ENCODE measurements at places on chromosomes 11 and 22.

GRCh38 chr11:85737738-85738137 lies 51.7 kb upstream of the CCDC89 start:
- no peak for DNase-seq

GRCh38 chr11:57480409-57481137 lies 20.2 kb downstream of the RTN4RL2 start:
- DNase-seq: peak; percentile 51

GRCh38 chr11:2724653-2725367 lies 25.0 kb upstream of the KCNQ1OT1 start:
- peak; percentile 74 for DNase-seq

GRCh38 chr22:40855071-40855978 lies 1.1 kb downstream of the ST13 start:
- peak; percentile 64 for DNase-seq

- no peak for DNase-seq
Observed at GRCh38 chr11:42054351-42054900, 595.0 kb upstream of the LRRC4C start.

DNA sequence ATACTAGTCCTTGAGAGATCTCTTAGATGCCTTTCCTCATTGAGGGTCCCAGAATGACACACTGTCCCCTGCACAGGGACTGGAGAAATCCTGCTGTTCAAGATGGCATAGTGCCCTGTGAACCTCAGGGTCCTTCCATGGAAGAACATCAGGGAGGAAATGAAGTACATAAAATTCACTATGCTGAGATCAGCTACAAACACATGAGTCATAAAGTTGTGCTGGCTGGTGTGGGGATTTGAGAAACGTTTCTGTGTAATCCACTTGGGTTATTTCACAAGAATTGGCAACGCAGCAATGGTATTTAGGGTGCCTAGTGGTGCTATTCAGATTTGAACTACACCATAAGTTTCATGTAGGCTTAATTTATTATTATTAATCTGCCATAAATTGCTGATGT lies 174.4 kb downstream of the MAML2 start:
- peak; percentile 97 for DNase-seq

DNA sequence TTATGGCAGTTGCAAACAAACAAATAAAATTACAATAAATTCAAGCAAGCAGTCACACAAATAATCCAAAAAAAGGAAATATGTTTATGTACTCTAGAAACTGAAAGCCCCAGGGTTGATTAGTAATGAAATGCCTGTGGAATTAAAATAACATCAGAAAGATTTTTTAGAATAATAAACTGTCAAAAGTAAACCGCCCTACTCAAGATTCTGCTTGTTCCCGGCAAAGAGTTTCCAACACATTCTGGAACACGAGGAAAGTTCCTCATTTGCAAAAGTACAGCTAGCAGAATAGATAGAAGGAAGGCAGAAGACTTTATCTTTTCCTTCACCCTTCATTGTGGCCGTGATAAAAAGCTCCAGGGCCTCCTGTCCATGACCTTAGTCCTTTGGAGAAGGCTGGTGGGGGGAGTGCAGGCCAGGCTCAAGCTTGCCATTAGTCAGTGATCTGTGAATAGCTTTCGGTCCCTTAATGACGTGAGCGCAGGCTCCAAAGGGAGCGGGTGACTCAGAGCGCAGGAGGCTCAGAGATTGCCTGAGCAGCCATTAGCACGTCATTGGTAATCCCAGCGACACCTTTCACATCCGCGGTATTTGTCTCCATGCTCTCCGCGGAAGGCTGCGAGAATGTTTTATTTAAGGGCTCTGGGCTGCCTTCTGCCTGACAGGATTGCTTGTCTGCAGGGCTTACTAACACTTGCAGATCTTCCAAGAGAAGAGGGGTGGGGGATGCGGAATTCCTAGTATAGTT lies 458.3 kb downstream of the METTL15 start:
- DNase-seq: peak; percentile 99

DNA sequence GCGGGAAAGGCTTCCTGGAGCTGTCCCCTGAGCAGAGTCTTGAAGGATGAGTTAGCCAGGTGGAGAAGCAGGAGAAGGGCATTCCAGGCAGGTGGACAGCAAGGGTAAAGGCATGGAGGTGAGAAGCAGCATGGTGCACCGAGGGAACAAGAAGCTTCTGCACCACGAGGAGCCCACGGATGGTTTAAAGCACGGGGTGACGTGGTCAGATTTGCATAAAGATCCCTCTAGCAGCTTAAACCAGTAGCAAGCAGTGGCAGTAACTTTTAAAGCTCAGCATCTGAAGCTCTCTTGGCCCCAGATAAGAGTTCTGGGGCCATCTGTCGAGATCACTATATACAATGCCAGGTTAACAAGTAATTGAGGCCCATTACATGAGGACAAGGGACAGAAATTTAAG lies 36.8 kb downstream of the SERPINH1 start:
- DNase-seq: no peak
